ENCODE measurements at places on chromosomes 5 and 9.

GRCh38 chr9:4780651-4781050 is 12.1 kb upstream of the RCL1 start:
- DNase-seq: no peak

GRCh38 chr5:116938488-116938887 is 363.9 kb upstream of the SEMA6A start:
- DNase-seq: no peak

DNA sequence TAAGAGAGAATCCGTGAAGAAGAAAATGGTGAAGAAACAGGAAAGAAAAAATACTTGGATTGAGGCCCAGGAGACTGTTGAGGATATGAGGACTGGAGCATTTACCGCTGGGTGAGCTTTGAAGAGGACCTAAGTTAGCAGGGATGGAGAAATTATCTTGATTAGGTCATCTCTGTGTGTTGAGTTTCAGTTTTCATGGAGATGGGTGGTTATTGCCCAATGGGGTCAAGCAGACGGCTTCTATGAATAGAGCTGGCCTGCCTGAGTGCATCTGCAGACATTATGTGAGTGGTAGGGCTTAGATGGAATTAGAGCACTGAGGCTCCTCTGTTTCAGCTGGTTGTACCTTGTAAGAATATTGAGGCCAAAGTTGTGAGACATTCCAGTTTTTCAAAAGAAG is 245.4 kb upstream of the FBXL7 start:
- DNase-seq: no peak

DNA sequence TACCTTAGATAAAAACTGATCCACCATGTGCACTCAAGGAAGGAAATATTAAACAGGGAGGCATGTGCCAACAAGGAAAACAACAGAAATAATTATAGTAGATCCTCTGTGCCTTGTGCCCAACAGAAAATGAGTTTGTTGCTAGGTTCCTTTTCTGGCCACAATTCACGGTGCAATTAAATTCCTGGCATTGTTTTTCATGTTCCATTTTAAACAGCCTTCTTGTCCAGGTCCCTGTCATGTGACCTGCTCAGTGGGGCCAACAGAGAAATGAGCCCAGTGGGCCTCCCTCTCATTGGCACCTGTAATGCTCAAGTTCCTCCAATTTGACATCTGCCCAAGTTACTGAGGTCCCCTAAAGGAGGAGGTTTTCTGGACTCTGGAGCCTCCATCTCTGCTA is 56.5 kb downstream of the SPOCK1 start:
- DNase-seq: no peak

GRCh38 chr5:107704681-107705401 is 34.1 kb upstream of the EFNA5 start:
- DNase-seq: no peak

DNA sequence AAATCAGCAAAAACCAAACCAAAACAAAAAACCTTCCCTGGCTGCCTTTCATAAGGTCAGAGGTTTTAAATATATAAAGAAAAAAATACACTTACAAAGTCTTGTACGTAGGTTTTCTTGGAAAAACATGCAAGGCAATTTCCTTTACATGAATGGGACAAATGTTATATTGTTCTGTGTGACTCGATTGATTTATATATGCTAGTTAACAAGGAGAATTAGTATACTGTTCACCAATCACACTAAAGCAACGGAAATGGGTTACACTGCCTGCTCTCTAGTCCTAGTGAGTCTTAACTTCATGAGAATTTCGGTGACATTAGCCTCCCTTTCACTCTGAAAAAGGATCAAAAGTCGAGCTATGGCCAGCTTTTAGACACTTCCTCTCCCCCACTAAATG is 5.5 kb downstream of the GDF9 start:
- DNase-seq: no peak

GRCh38 chr5:87242242-87242641 is 25.4 kb upstream of the RASA1 start:
- no peak for DNase-seq

DNA sequence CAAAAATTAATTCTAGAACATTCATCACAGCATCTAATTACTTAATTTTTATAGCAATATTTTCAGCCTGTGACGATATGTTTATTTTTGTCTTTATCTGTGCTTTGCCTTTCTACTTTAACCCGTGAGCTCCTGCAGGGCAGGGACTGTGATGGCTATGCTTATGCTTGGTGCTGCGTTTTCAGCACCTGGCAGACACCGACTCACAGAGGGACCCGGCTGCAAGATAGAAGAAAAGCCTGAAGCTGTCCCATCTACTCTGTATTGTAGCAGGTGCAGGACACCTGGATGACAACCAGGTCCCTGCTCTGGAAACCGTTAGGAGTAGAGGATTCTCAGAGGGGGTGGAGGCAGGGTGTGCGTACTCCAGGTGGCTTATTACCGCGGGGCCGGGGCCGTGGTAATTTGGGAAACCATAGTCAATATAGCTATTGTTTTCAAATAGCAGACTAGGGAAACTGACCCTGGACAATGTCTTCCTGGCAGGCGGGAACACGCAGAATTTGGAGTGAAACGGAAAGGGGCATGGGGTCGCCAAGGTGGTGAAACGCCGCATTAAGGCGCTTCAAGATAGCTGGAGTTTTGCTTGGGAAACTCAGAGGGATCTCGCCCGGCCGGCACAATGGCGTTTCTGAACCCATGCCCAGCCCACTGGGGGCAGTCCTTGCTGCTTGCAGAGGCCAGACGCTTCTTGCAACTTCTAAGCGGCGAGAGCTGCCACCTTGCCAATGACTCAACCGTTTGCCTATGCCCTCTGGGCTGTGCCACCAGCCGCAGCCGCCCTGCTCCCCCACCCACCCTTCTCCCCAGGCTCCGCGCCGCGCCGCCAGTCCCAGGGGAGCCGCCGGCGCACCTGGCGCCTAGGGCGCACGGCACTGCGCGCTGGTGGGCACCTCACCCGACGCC is 140.1 kb upstream of the PALM2AKAP2 start:
- no peak for DNase-seq

GRCh38 chr5:51961154-51961562 is 577.9 kb downstream of the ISL1 start:
- DNase-seq: no peak

- DNase-seq: no peak
These were observed 214.9 kb upstream of the IL12B start for GRCh38 chr5:159545156-159545555.

GRCh38 chr9:123789554-123790292 is 140.2 kb downstream of the DENND1A start:
- DNase-seq: no peak

- no peak for DNase-seq
These were observed 2.0 kb downstream of the RGMB start for GRCh38 chr5:98775246-98776065.

DNA sequence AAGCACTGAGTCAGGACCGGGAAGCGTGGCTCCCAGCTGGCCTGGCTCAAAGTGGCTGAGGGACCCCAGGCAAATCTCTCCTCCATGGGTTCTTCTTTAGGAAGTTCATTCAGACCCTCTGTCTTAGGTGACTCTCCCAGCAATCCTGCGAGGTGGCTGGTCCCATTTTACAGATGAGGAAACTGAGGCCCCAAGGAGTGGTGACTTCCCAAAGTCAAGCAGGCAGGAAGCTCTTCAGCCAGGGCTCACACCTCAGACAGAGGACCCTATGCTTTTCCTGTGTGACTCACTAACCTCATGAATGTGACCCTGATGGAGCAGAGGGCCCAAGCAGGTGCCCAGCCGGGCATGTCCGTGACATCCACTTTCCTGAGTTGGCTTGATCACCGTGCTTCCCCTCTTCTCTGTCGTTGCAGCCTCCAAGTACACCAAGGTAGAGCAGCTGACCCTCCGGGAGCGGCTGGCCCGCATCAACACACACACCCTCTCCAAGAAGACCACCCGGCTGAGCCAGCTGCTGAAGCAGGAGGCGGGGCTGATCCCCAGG is 36.5 kb downstream of the ARHGEF37 start:
- DNase-seq: no peak

GRCh38 chr5:30100929-30101328 is 1092.6 kb upstream of the CDH6 start:
- DNase-seq: no peak

GRCh38 chr5:166369807-166370206 is 1921.6 kb upstream of the WWC1 start:
- no peak for DNase-seq

GRCh38 chr9:75488719-75489110 is 400.4 kb downstream of the OSTF1 start:
- DNase-seq: no peak

GRCh38 chr9:99811598-99812383 is 9.9 kb upstream of the NR4A3 start:
- DNase-seq: no peak

- no peak for DNase-seq
These were observed 26.1 kb upstream of the IFNK start for GRCh38 chr9:27497883-27498417.

All from stimulated activated CD8-positive, alpha-beta memory T cell treated with anti-CD3 and anti-CD28 coated beads, Interleukin-15, amount 100 ng/mL, for 4 hours (primary cell).